ENCODE measurements at places on chromosomes 2 and 18.

DNA sequence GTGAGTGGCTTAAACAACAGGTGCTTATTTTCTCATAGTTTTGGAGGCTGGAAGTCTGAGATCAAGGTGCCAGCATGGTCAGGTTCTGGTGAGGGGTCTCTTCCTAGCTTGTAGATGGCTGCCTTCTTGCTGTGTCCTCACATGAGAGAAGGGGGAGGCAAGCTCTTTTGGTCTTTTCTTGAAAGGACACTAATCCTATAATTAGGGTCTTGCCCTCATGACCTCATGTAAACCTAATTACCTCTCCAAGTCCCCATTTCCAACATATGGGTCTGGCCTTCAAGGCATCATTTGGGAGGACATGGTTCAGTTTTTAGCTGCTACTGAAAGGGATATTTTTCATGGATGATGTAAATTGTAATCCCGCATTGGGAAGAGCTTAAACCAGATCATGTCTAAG, 18.0 kb downstream of the RBM44 start:
- no peak for DNase-seq

GRCh38 chr2:200677721-200678532, 92.1 kb downstream of the AOX1 start:
- DNase-seq: peak; percentile 44

DNA sequence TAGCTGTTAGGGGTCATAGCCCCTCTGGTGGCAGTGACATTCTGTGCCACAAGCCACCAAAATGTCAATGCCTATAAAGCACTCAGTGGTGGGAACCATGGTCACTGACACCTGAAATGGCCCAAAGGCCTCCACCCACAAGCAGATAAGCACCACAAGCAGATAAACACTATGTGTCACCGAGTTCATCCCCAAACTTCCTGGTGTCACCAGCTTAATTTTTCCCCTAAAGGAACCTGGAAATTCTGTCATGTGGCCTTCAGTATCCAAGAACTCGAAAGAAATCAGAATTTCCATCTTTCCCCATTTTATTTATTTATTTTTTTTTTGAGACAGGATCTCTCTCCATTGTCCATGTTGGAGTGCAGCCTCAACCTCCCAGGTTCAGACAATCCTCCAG, 3.6 kb upstream of the TPRKB start:
- no peak for DNase-seq

- DNase-seq: peak; percentile 2
Measured at GRCh38 chr18:9260388-9261380, 73.9 kb upstream of the TWSG1 start.

Data from fibroblast of skin of right quadriceps (primary cell).